ENCODE measurements at places on chromosomes 1 and 21. TPM values are rescaled to one million over a fixed set of nuclear protein-coding genes. Genes with fewer than 3 reads are reported as not detected.

The CELA2B gene
- total RNA-seq, result not detected

The NTMT2 gene
- total RNA-seq, result not detected

The GSTM1 gene
- total RNA-seq, result 20.8 TPM

The CR1L gene
- not detected for total RNA-seq

The CTH gene
- 18.6 TPM for total RNA-seq

The MYOCOS gene
- total RNA-seq, result not detected

The LZIC gene
- 37.0 TPM for total RNA-seq

The ZNF326 gene
- 33.9 TPM for total RNA-seq

The OR2W3 gene
- total RNA-seq, result not detected

The PCP4L1 gene
- 0.69 TPM for total RNA-seq

The KRTAP8-1 gene
- not detected for total RNA-seq

The CDA gene
- 0.96 TPM for total RNA-seq

The C4BPA gene
- not detected for total RNA-seq

Data from neural progenitor cell (in vitro differentiated cells).